ENCODE measurements at places on chromosomes 4 and X.

- DNase-seq: peak; percentile 61
Observed at GRCh38 chrX:149628280-149628679, 3.3 kb downstream of the TMEM185A start.

- DNase-seq: peak; percentile 70
Observed at GRCh38 chr4:120517966-120518365, 404.6 kb downstream of the PRDM5 start.

DNA sequence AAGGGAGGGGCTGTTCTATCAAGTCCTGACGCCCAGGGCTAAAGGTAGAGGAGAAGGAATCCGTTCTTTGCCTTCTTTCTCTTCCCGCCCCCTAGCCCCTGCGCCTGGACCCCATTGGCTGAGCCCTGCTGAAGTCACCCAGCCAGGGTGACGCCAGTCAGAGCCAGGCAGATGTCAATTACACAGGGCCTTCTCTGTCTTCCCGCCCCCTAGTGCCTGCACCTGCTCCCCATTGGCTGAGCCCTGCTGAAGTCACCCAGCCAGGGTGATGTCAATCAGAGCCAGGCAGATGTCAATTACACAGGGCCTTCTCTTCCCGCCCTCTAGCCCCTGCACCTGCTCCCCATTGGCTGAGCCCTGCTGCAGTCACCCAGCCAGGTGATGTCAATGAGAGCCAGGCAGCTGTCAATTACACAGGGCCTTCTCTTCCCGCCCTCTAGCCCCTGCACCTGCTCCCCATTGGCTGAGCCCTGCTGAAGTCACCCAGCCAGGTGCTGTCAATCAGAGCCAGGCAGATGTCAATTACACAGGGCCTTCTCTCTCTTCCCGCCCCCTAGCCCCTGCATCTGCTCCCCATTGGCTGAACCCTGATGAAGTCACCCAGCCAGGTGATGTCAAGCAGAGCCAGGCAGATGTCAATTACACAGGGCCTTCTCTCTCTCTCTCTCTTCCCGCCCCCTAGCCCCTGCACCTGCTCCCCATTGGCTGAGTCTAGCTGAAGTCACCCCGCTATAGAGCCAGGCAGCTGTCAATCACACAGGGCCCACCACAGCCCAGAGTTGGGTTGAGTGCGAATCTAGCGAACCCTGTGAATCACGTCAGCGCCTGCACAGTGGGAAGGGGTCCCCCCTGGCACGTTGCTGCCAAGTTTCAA, 46.4 kb downstream of the ASMT start:
- peak; percentile 5 for DNase-seq

DNA sequence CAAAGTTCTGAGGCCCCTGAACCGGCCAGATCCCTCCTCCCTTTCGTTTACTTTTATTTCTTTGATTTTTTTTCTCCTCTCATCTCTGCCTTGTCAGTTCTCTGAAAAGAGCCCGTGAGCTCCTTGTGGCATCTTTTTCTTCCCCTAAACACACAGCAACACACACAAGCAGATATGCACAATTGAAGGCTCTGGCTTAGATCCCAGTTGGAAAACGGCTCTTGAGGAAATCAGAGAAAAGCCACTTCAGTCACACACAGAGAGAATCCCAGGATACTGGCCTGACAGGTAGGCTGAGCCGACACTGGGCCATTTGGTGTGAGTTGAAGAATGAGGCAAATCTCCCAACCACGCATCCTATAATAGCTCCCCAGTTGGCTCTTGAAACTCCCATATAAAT, 12.9 kb downstream of the DIPK2B start:
- DNase-seq: no peak

GRCh38 chr4:164876700-164877324, at the start of gene APELA:
TSS of gene APELA (plus strand) at chr4:164877178. CDS start at chr4:164877332, 154 bp downstream.
- no peak for DNase-seq

- DNase-seq: no peak
Observed at GRCh38 chr4:145554691-145555090, 64.5 kb upstream of the MMAA start.

GRCh38 chrX:135024526-135024925, 2.2 kb upstream of the RTL8B start:
- no peak for DNase-seq

- DNase-seq: no peak
Observed at GRCh38 chrX:37332987-37333658, 16.0 kb upstream of the PRRG1 start.

DNA sequence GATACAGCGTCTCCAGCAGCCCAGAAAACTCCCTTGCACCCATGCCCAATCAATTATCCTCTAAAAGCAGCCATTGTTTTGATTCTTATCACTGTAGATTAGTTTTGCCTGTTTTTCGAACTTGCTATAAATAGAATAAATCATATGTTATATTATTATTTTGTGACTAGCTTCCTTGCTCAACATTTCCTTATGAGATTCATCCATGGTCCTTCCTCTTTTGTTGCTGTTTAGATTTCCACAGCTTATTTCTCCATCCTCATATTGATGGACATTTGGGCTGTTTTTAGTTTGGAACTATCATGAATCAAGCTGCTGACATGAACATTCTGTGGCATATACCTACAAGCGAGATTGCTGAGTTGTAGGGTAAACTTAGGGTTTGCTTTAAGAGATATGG, 595.3 kb downstream of the BCOR start:
- DNase-seq: no peak

- DNase-seq: no peak
Observed at GRCh38 chrX:107304141-107304540, 97.7 kb downstream of the DNAAF6 start.

- DNase-seq: no peak
Observed at GRCh38 chr4:71187404-71188155, 151.2 kb upstream of the SLC4A4 start.

- no peak for DNase-seq
Observed at GRCh38 chr4:182973941-182974340, 56.8 kb upstream of the DCTD start.

DNA sequence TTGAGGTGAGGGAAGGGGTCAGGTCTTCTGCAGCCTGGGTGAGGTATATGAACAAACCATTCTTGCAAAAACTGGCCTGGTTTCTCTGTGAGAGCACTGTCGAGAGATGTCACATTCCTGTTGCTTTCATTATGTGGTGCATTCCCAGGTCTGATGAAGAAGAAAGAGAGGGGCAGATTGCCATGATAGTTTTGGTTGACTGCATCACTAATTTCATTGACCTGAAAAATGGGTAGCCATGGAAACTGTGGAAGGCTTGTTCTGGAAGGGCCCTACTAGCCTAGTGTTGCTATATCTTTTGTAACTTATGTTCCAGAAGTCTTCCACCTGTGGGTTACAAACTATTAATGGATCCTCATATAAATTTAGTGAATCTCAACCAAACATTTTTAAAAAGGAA, 32.9 kb upstream of the CYBB start:
- DNase-seq: no peak

- no peak for DNase-seq
Observed at GRCh38 chr4:168639914-168640313, 143.1 kb downstream of the PALLD start.

DNA sequence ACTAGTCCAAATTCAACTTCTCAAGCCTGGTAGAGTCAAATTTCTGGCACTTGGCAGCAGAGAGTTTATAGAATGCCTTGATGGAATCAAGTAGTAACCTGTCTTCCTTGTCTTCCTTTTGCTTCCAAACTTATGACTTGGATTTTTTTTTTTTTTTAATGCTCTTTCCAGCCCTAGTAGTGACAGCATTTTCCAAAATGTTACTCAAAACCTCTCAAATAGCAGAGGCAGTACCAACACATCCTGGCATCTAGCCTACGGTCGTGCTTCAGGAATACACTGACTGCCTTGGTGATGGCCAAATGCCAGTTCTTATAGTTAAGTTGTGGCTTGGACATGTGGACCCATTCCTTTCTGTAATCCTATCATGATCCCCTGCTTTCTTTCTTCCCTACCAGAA, 46.0 kb downstream of the GALNT7 start:
- no peak for DNase-seq

GRCh38 chrX:31590581-31591114, 518.8 kb upstream of the FTHL17 start:
- DNase-seq: peak; percentile 20

DNA sequence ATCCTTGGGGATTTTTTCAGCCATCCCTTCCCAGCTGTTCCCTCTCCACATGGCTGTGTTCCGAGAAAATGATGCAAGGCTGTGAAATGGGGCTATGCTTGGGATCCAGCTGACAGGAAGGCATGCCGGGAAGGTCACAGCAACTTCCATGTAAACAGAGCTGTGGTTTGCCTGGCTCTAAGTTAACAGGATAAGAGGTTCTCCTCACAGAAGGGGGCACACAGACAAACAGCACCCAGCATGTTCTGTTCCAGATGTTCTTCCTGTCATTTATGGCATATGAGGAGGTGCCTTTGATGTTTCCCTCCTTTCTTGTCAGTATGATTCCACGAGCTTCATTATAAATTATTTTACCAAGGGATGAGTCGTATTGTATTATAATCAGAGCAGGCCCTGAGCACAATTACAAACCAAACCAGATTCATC, 220.7 kb downstream of the ANTXR2 start:
- no peak for DNase-seq

DNA sequence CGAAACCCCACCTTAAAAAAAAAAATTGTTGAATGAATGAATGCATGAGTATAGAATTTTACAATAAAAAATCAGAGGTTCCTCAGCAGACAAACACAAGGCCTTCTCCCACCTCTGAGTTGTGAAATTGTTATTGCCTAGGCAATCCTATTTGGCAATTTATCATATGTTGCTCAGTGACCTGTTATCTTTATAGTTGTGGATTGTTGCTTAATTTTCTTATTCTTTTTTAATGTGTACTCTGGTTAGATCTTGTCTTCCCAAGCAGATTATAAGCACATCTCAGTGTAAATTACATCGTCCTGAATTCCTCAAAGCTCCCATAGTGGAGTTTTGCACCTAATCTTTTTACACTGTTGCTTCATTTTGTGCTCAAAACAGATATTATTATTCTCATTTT, 71.9 kb downstream of the RBM47 start:
- no peak for DNase-seq

All from RWPE1 (cell line).